ENCODE measurements at places on chromosomes 6 and 20.

DNA sequence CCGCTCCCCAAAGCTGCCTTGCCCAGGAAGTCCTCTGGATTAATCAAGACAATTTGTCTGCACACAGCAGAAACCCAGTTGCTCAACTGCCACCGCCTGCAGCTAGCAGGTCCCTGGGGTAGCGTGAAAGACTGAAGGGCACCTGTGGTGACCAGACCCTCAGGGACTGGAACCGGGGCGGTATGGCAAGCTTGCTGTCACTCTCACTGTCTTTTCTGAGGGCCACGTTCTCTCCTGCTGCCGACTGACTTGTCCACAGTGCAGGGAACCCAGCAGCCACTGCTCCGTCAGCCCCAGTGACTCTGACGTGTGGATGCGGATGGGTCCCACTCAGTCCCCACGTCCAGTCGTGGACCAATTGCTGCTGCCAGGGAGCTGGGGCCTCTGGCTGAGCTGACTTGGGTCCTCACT is 72.8 kb upstream of the PMEPA1 start:
- DNase-seq: no peak

GRCh38 chr6:130829333-130829910 is 2.2 kb downstream of the SMLR1 start:
- DNase-seq: no peak

- DNase-seq: no peak
Observed at GRCh38 chr20:24934101-24934661, 14.9 kb upstream of the CST7 start.

DNA sequence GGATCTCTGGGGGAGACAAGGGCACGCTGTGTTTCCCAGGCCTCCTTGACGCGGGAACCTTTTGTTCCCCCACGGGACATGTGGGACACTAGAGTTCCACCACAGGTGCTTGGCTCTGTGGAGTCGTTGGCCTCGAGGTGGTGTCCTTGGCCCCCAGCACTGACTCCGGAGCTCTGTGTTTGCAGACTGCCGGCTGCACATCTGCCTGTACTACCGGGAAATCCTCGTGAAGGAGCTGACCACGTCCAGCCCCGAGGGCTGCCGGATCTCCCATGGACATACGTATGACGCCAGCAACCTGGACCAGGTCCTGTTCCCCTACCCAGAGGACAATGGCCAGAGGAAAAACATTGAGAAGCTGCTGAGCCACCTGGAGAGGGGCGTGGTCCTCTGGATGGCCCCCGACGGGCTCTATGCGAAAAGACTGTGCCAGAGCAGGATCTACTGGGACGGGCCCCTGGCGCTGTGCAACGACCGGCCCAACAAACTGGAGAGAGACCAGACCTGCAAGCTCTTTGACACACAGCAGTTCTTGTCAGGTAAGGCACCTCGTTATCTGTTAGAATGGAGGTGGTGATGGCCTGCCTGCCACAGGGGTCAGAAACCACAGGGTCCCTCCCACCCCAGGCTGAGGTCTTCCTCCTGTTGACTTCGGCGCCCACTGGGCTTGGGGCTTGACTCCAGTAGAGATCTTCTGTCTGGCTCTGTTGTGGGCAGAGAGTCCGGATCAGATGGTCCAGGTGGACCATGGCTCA is 9.9 kb downstream of the IRF4 start:
- no peak for DNase-seq

DNA sequence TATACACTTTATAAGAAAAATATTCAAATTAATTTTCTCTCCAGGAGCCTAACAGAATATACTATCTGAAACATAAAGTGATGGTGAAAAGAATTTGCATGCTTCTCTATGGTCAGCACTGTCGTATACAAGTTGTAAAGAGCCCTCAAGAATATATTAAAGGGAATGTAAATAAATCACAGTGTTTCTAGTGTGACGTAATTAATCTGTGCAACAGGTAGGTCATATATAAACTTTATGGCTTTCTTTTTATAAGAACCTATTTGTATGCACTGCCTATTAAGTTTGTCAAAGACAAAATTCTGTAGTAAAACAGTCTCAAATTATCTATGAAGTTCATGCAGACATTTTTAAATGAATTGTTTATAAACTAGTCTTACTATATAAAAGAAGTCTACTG is 347.9 kb upstream of the EYS start:
- DNase-seq: no peak

DNA sequence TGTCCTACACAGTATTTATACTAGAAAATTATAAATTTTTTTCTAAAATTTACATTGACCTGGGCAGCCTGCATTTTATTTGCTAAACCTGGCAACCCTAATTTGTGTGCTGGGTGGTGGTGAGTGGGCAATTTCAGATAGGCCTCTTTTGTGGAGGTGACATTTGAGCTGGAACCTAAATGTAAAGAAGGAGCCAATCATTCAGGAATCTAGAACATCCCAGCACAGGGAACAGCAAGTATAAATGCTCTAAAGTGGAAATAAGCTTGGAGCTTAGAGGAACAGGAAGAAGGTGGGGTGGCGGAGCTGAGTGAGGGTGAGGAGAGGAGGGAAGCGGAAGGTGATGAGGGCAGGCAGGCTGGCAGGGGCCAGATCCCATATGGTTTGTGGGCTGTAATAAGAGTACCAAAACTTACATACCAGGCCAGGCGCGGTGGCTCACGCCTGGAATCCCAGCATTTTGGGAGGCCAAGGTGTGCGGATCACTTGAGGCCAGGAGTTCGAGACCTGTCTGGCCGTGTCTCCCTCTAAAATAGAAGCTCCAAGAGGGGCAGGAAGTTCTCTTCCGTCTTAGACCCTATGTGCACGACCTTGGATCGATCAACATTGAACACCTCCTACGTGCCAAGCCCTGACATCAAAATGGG is 549 bp upstream of the CSE1L start:
- DNase-seq: no peak

DNA sequence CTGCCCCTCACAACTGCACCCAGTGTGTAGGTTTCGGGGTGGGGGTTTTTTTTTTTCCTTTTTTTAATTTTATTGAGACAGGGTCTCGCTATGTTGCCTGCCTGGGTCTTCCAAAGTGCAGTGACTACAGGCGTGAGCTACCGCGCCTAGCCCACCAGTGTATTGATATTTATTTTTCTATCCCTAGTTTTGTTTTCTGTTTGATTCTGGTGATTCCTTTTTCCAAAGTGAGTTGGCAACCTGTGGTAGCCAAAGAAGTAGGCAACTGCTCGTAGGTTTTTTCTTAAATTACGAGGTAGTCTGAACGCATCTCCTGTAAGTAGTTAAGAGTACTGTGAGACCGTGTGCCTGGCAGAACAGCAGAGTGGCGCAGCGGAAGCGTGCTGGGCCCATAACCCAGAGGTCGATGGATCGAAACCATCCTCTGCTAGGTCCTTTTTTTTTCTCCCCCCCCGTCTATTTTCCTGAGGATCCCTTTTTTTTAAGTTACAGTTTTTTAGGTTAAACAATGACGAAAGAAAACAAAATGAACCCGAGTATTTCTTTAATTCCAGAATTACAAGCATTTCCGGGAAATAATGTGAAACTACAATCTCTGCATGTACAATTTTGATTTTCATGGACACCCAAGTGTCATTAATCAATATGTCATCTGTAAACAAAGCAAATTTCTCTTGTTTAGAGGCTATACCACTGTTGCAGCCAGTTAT is 78.7 kb upstream of the BTN3A2 start:
- DNase-seq: no peak
